ENCODE measurements at places on chromosomes 5 and 9.

GRCh38 chr9:81245254-81245956 lies 443.9 kb downstream of the TLE1 start:
- DNase-seq = no peak

GRCh38 chr5:159631001-159631400 lies 285.3 kb upstream of the ADRA1B start:
- DNase-seq = no peak

DNA sequence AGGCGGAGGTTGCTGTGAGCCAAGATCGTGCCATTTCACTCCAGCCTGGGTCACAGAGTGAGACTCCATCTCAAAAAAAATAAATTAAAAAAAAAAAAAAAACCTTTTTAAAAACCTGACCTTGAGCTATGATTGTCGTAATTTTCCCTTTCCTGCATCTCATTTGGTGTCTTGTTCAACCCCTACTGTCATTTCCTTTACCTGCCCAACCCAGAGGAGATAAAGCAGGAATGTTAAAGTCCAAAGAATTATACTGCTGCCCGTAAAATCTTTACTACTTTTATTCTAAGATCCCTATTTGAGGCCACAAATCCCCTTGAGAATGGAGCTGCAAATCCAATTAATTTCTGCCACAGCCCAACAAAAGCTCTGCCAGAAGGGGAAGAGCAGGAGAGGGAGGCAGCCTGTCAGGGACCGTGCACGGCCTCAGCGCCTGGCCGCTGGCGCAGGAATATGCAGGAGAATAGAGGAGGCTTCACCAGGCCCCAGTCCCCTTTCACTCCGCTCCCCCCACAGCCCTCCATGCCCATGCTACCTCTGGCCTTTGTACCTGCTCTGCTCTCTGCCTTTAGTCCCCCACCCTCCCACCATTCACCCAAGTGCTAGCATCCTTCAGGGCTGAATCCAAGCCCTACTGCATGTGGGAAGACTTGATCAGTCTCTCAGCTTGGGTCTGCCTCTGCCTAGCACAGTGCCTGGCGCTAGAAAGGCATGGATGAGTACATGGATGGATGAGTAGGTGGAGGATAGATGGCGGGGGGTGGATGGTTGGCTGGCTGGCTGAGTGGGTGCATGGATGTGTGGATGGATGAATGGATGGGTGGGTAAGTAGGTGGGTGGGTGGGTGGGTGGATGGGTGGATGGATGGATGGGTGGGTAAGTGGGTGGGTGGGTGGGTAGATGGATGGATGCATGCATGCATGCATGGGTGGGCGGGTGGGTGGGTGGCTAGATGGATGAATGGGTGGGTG lies 99.8 kb upstream of the SARDH start:
- DNase-seq = peak; percentile 36

DNA sequence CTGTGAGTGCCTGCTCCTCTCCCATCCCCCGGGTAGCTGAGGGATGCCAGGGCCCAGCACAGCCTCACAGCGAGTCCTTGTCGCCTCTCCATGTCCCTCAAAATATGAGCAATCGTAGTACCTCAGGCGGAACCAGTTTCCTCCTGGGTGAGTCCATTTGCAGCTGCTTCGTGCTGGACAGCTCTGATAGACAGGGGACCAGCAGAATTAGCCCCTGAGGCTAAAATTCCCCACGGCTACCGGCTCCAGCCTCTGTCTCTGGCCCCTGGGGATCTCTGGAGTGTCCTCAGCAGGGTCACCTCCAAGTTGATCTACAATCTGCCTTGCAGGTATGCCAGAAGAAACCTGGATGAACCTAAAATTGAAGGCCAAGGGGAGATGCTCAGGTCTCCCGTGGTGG lies 115.8 kb upstream of the FBXL7 start:
- DNase-seq = no peak

GRCh38 chr9:133115604-133116345 lies 5.3 kb downstream of the RALGDS start:
- no peak for DNase-seq

DNA sequence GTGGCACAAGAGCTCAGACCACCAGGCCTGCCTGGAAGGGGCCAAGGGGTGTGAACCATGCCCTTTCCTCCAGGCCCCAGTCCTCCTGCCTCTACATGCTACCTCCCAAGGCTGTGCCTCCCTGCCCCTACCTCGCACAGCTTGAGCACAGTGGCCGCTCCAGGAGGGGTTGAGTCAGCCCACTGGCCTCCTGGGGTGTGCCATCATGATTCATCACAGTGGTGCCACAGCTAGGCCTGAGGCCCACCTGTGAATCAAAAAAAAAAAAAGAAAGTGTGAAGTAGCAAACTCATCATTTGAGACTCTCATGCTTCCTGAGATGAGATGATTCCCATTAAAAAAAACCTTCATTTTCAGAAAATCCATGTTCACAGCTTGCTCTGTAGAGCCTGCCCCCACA lies 240.5 kb downstream of the HSPA4 start:
- DNase-seq = no peak

DNA sequence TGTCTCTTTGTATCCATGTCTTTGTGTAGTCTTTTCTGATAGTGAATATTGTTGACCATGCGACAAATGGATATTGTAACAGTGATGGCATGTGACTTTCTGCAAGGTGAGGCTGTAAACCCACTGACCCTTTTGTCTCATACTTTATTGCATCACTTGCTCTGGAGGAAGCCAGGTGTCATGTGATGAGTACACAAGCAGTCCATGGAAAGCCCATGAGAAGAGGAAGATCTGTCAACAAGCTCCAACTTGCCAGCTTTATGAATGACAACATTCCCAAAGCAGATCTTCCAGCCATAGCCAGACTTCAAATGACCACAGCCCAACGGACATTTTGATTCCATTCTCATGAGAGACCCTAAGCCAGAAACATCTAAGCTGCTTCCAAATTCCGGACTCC lies 450.1 kb upstream of the ACTBL2 start:
- no peak for DNase-seq

GRCh38 chr9:125787715-125788114 lies 40.5 kb downstream of the PBX3 start:
- DNase-seq = no peak

DNA sequence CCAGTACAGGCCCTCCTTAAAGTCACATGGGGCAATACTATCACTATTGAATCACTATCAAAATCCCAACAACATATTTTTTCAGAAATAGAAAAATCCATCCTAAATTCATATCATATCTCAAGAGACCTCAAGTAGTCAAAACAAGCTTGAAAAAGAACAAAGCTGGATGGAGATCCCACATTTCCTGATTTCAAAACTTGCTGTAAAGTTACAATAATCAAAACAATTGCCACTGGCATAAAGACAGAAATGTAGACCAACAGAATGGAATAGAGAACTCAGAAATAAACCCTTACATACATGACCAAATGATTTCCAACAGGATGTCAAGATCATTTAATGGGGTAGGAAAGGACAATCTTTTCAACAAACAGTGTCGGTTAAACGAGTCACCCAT lies 41.3 kb upstream of the CDKN2AIPNL start:
- DNase-seq = no peak

Measured in retinal pigment epithelial cell (primary cell).